ENCODE measurements at places on chromosomes 6 and 20.

DNA sequence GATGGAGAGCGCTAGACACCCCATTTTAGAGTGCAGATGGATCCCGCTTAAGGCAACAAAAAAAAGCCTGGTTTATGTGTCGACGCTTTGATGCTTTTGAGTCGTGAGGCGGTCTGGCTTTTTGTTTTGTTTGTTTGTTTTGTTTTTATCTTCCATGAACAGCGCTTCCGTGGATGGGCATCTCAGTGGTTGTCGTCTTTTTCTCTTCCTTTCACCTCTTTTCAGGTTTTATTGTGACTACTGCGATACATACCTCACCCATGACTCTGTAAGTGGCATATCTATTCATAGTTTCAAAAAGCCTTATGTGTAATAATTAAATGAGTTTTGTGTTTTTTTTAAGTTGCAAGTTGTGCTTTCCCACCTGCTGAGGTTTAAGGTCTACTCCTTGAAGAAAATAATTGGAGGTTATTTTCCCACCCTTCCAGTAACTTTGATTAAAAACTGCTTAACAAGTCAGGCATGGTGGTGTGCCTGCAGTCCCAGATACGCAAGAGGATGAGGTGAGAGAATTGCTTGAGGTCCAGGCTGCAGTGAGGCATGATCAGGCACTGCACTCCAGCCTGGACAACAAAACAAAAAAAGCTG lies 476 bp downstream of the SNRPC start:
- DNase-seq, result no peak

DNA sequence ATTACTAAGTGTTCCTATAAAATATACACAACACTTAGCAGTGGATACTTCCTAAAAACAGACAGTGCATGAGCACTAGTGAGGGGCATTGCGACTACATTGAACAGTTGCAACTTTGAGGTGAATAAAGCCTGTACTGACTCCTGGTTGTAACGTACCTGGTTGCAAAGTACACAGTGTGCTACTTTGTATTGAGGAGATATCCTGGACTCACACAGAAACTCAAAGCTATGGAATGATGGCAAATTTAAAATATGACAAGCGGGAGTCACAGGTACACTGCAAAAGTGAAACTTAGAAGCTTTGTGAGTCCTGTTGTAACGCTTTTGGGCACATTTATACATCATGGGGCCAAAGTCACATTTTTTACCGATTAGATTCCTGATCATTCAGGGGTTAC lies 55.6 kb upstream of the HLA-A start:
- DNase-seq, result no peak

DNA sequence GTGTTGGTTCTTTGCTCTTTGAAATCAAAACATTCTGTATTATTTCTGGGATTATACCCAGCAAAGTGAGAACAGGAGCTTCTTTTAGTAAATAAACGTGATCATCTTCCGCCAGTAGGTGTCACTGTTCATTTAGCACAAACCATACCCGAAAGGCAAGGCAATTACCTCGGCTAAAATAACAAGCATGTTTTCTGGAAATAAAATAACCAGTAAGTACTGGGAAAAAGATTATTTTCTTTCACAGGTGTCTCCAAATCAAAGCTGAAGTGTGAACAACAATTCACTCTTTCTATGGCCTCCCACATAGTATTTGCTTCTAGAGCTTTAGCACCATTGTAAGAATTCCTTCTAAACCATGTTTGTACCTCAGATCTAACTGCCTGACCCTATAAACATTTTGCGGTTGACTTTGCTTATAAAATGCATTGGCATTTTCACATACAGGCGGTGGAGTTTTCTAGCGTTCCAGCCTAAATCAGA lies 144.6 kb upstream of the AGPAT4 start:
- no peak for DNase-seq

DNA sequence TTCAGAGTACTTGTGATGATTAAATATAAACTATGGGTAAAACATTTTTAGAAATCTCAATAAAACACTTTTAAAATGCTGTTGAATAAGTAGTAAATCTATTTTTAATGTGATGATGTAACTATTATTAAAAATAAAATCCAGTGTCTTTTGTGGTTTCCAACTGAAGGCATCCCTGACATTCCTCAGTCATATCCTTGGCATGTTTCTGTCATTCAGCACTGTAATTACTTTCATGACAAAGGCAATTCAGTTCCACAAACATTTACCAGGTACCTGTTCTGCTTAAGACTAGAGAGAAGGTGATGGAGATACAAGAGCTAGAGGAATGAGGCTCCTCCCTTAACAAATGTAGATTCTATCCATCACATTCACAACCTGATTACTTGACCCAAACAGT lies 518.7 kb upstream of the MAP3K7 start:
- no peak for DNase-seq

- no peak for DNase-seq
Observed at GRCh38 chr6:30411515-30412207, 66.7 kb downstream of the RPP21 start.

DNA sequence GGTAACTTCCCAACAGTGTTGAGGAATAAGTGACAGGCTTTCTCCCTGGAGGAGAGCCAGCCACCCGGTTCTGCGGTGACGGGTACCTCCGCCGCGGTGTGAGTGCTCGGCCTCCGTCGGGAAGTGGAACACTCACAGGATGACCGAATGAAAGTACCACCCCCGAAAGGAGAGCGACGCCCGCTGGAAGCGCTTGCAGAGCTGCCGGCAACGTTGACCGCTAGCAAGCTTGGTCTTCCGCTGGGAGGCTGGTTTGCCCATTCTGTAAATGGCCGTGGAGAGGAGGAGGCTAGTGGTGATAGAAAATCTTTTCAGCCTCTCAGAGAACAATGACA lies 614 bp upstream of the TMEM242 start:
- DNase-seq, result no peak

- no peak for DNase-seq
Observed at GRCh38 chr20:5780846-5781217, 30.6 kb downstream of the SHLD1 start.

DNA sequence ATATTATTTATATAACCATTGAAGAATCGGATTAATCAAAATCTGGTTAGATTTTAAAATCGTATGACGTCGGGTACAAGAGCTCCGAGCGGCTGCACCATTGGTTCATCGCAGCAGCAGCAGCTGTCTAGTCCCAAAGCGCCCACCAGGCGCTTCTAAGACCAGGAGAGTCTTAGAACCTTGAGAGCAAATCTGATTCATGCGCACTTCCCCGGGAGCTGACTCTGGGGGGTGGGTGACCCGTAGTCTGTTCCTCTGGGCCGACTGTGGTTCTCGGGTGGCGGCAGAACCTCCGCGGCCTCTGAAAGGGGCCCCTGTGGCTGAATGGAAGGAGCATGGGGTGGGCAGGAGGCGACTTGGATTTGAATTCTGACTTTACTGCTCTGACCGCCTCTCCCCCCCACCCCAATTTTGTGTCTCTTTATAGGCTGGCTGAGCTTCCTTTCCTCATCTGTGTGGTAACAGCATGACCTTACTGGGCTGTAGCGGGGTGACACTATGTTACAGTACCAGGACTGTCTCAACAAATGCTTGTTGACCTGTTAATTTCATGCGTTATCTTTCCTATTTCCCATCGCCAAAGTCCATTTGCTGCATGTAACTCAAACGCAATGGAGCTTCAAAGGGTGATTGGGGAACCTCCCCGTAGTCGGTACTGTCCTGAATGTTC lies 119.7 kb downstream of the RTN4IP1 start:
- no peak for DNase-seq

DNA sequence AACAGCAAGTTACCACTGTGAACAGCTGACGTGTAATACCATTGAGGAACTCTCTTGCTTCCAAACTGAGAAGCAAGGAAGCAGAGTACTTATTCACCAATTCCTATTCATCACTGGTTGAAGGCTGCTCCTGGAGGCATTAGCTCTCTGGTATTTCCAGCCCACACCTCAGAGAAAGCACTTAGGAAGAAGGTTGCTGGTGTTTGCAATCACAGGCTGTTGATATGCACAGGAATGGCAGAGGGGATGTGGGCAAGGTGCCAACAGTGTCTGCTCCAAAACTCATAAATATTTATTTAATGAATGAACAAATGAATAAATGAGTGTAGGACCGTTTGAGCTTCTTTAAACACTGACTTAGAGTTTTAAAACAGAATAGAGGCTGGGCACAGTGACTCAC lies 6.9 kb upstream of the RRBP1 start:
- DNase-seq, result no peak

- no peak for DNase-seq
Observed at GRCh38 chr6:141484711-141485110, 648.0 kb upstream of the GJE1 start.

DNA sequence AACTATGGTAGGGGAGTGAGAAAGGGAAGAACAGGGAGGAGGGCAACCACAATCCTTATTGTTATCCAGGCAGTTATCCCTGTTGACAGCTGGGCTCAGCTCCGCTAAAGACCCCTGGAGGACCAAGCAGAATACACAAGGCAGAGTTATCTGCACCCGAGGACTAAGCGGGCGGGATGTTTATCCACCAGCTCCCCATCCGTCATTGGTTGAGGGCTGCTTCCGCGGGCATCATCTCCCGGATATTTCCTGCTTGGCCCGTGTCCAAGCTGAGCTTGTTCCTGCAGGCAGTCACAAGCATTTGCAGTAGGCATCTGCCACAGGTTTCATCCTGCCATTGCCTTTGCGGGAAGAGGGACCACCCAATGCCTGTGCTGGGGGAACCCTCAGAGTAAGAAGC lies 102.1 kb downstream of the DLGAP4 start:
- DNase-seq, result no peak

DNA sequence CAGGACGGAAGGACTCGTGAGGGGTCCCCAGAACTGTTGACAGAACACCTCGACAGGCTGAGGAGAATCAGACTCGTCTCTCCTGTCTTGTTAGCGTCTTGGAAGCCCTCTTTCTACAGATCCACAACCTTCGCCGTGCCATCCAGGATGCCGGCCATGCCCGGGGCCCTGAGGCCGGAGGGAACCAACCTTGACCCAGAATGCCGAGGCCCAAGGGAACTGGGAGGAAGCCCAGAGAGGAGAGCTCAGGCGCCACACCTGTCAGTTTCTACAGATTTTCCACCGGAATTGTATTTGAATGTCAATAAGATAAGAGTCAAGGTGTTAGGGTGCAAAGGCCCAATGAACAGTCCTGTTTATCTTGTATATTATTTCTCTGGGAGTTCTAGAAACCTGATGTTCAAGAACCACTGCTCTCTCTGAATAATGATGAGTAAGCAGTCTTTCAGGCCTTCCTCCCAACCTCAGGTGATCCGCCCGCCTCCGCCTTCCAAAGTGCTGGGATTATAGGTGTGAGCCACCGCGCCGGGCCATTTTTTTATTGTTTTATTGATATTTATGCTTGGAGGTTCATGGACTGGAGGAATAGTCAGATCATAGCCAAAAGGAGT lies 799 bp upstream of the ME1 start:
- DNase-seq, result no peak

DNA sequence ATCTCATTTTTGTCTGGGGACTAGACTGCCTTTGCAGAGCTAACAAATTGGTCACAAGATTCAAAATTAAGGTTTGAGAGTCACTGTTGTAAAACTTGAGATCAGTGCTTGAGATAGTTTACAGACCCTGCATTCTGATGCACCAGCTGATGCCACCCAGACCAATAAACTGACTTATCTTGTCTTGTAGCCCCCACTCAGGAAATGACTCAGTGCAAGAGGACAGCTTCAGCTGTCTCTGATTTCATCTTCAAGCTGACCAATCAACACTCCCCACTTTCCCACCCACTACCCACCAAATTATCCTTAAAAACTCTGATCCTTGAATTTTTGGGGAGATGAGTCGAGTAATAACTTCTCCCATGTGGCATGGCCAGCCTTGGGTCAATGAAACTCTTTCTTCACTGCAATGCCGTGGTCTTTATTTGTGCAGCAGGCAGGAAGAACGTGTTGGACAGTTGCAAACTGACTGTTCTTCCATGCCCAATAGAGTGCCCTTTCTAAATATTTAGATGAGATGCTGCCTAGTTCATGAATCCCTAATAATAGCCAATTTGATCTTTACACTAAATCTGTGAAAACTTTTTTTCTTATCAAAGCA lies 48.3 kb upstream of the PROKR2 start:
- DNase-seq, result no peak

DNA sequence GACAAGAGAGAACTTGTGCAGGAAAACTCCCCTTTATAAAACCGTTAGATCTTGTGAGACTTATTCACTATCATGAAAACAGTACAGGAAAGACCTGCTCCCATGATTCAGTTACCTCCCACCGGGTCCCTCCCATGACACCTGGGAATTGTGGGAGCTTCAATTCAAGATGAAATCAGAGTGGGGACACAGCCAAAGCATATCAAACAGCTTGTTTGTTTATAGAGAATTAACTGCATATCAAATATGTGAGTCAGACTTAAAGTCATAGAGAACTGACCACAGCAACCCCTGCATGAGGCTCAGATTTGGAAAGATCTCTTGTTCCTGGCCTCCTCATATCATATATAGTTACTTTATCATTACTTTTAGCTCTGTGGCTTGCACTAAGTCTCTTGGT lies 29.1 kb upstream of the HDAC2 start:
- DNase-seq, result no peak

DNA sequence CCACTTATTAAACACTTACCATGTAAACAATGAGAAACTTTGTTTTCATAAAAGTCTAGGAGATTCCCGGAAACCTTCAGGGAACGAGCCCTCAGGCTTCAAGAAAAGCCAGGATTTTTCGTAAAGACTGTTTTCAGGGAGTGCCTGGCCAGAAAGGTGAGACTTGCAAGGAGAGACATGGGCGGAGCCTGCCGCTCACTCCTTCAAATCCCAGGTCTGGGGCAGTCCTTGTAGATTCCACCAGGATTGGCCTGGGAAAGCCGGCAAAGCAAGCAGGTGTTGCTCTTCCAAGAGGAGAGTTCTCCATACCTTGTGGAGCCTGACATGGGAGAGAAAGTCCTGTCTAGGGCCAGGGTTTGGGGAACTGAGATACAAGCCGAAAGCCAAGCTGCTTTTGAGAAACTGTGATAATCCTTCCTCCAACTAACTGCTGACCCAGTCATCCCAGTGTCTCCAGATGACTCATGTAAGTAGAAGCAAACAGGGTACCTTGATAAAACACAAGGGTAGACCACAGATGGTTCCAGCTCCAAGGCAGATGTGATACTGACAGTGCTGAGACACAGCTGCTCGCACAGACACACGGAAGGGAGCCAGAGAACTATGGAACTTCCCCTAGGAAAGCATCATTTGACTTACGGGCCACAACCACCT lies 69.4 kb upstream of the NAA20 start:
- no peak for DNase-seq

DNA sequence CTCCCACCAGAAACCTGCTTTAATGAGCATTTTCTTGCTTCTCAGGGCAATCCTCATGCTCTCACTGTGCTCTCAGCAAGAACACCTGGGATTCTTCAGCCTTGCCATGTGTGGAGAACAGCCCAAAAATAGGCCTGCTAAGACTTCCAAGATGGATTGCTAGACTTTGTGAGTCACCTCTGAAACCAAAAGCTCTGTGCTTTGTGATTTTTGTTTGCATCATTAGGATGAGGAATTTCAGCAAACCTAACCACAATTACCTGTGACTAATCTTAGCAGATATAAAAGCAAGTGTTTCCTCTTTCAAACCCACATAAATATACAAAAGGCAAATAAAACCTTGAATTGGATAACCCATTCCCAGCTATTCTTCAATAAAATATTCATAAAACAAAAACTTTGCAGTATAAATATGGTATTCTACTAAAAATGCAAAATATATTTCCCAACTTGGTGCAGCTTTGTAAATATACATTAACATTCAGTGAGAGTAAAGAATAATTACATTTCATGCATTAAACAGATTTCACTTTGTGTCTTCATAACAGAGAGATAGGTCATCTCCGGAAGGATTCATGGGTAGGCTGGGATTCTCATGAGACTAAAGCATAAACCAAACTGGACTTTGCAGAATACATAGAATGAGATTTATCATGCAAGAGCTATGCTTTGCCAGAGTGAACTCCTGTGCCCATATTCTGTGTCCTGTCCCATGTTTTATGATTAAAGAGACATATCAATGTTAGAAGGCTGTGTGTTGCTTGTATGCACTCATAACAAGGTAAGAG lies 33.5 kb downstream of the TPBG start:
- DNase-seq, result no peak

Data from cortex of kidney (tissue), 1 donor.